Caco-2 (cell line): ENCODE measurements at places on chromosomes 3 and 15.
A peak's percentile ranks its signal among the peaks of the same experiment; 100 is the strongest.

GRCh38 chr3:191256405-191256804, 57.4 kb downstream of the OSTN start:
- no peak for DNase-seq

DNA sequence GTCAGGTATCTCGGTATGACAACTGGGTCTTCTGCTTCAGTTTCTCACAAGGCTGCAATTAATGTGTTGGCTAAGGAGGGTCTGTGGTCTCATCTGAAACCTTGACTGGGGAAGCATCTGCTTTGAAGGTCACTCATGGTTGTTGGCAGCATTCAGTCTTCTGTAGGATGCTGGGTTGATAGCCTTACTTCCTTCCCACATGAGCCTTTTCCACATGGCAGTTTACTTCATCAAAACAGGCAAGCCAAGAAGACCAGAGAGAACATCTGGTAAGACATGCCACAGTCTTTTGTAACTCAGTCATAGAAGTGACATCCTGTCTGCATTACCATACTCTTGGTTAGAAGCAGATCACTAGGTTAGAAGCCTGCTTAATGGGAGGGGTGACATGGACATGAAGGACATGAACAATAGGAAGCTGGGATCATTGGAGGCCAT, 49.5 kb downstream of the CMC1 start:
- no peak for DNase-seq

- no peak for DNase-seq
These were observed 14.3 kb downstream of the MEF2A start for GRCh38 chr15:99580076-99580475.

DNA sequence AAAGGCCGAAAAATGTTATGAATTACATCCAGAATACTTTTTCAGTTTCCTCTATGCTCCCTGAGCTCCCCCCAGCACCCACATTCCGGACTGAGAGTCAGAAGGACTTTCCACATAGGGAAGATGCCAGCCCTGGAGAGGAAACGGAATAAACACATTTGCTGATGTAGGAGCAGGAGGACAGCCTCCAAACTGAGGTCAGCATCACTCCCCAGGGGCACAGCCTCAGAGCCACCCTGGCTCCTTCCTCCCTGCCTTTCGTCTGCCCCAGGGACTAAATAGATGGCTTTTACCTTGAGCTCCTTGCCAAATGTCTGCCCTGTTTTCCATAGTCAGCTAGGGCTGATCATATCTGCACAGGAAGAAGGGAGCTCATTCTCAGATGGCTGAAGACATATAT, 22.6 kb upstream of the SLCO2A1 start:
- no peak for DNase-seq

DNA sequence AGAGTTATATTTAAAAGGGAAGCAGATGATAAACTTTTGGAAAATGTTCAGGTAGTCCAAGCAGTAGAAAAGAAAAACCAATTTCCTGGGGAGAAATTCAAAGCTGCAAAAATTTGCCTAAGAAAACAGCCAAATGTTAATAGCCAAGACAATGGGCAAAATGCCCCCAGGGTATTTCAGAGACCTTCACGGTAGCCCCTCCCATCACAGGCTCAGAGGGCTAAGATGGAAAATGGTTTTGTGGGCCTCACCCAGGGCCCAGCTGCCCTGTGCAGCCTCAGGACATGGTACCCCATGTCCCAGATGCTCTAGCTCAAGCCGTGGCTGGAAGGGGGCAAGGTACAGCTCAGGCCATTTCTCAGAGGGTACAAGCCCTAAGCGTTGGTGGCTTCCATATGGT, 391.0 kb downstream of the ZIC4 start:
- no peak for DNase-seq

DNA sequence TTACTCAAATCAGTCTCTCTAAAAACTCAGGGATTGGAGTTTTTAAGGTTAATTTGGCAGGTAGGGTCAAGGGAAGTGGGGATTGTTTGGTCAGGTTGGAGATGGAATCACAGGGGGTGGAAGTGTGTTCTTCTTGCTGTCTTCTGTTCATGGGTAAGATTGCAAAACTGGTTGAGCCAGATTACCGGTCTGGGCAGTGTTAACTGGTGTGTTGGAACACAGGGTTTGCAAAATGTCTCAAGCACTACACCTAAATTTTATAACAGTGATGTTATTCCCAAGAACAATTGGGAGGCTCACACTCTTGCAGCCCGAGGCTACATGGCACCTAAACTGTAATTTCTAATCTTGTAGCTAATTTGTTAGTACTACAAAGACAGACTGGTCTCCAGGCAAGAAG, 425.4 kb downstream of the PLOD2 start:
- no peak for DNase-seq

DNA sequence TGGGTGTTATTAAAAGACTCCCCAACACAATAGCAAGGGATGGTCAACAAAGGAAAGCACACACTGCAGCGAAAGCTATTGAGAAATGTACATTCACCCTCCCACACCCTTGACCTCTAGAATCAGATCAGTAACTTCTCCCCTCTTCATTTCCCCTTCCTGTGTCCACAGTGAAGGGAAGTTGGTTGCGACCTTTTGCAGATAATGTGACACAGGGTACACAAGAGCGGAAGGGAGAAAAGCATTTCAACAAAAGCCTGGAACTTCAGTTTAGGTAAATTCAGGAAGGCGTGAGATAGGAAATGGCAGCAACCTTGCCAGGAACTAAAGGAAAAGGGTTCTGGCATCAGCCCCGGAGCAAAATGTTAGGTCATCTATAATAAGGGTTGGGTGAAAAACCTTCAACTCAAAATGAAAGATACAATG, 899.8 kb downstream of the MCTP2 start:
- no peak for DNase-seq

DNA sequence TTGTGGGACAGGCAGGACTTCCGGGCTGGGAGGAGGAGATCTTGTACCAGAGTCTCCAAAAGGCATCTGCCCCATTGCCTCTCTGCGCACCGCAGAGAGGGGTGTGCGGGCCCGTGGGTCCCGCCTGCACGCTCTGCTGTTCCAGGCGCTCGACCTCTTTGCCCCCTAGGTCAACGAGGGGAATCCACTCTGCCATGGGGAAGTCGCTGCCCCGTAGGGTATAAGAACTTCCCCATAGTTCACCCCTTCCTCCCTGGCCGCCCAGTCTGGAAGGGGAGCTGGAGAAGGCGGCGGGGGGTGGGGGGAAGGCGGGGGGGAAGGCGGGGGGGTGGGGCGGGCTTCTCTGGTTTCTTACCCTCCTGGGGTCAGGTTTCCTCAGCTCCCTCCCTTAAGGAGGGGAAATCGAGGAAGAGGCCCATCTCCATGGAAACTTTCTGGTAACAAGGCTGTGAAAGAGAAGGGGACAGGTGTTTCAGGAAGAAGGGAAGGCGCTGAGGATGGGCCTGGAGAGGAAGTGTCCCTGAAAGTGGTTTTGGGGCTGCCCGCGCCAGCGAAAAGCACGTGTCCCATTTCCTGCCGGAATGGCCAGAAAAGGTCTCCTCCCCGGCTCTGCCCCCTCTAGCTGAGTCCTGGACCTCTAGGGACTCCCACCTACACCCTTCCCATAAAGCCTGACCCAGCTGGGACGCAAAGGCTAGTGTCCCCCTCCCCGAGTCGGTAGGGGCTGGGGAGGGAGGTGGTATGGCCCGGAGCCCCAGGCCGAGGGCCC, 27.5 kb downstream of the NR1I2 start:
- no peak for DNase-seq

- DNase-seq = no peak
These were observed 786.7 kb upstream of the CFAP20DC start for GRCh38 chr3:59836531-59836930.

GRCh38 chr15:45521596-45522327, 793 bp downstream of the SLC30A4 start:
- DNase-seq = peak; percentile 22

- no peak for DNase-seq
These were observed 90.2 kb downstream of the NTRK3 start for GRCh38 chr15:88166082-88166993.

DNA sequence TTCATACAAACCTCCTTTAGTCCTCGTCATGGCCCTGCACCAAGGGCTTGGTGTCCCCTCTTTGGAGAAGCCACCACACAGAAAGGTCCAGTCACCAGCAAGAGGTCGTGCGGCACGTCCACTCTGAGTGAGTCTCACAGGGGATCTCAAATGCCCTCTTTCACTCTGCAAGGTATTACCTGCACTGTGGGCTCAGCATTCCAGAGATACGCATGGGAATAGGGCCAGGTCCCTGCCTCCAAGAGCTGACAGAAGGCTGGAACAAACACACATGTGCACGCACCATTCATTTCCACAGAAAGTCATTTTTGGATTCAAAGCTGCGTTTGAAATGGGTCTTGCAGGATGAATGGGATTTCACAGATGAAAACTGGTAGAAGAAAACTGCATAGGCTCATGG, 50.4 kb upstream of the TJP1 start:
- no peak for DNase-seq

GRCh38 chr15:101447168-101447533, 42.4 kb downstream of the PCSK6 start:
- no peak for DNase-seq

DNA sequence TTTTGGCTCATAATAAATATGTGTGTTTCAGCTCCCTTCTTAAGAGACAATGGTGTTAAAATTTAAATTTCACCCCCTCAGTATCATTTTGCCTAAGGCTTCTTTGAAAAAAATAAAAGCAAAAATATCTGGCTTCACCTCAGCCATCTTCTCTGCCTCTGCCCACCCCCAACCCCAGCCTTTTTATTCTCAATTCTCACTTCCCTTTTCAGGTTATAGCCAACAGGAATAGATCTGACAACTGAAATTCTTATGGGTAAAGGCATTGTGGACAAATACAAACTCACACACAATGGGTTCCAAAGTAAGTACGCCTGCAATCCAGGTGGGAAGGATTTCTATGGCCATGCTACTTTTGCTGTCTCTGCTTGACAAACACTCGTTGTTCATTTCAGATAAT, 399.0 kb upstream of the ARRDC4 start:
- no peak for DNase-seq

- no peak for DNase-seq
These were observed 623.3 kb downstream of the PDCD6IP start for GRCh38 chr3:34421762-34422161.

DNA sequence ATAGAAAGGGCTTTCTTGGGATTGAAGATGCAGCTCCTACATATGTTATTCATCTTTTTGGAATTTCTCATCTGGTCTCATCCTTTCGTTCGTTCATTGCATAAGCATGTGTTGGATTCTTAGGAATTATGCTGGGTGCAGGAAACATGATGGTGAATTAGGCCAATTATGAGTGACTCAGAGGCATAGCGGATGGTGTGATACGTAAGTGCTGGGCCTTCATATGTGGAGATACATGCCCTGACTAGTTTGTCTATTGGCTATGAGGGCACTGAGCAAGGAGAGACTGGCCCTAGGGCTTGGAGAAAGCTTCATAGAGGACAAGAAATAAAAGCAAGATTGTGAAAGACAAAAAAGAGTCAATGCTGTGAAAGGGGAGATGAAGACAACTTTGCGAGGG, 235.1 kb downstream of the MYRIP start:
- DNase-seq = no peak

DNA sequence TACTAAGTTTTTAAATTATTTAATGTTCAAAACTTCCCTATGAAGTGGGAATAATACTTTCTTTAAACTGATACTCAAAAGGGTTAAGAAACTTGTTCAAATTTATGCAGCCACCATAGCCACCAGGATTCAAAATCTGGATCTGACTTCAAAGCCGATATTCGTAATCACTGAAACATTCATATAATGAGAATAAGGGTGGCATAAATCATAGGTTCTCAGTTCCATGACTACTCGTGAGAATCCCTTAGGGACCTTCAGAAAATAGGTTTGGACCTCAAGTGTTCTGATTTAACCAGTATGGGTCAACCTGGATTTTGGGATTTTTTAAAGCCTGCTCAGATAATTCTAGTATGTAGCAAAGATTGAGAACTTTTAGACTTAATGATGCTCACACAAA, 160.6 kb downstream of the RBMS3 start:
- DNase-seq = no peak

- DNase-seq = no peak
These were observed 120.4 kb upstream of the MEF2A start for GRCh38 chr15:99445272-99445850.

DNA sequence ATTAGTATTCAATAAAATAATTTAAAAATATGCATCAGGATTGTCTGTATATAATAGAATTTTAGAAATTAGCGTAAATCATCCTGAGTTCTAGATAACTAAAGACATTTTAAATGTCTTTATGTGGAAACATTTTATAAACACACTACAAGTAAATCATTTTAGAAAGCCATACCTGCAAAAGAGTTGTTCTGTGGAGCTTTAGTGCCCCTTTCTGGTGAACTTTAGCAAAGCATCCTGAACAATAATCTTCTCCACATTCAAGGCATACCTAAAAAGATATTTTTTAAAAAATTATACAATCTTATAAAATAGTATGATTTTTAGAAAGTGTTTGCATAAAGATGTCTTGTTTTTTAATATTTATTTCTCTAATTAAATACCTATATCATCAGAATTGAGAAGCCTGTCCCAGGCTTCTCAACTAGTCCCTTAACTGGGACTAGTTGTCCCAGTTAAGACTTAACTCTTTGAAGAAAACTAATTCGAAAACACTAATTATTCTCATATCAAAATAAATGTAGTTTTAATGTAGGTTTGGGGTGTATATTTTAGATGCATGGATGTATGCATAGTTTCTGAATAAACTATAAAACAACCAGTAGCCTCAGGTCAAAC, 29.7 kb downstream of the ZBBX start:
- DNase-seq = no peak

GRCh38 chr15:63243776-63244175, 33.6 kb upstream of the APH1B start:
- DNase-seq = no peak

- DNase-seq = no peak
These were observed 10.2 kb upstream of the DLG1 start for GRCh38 chr3:197308591-197308990.

DNA sequence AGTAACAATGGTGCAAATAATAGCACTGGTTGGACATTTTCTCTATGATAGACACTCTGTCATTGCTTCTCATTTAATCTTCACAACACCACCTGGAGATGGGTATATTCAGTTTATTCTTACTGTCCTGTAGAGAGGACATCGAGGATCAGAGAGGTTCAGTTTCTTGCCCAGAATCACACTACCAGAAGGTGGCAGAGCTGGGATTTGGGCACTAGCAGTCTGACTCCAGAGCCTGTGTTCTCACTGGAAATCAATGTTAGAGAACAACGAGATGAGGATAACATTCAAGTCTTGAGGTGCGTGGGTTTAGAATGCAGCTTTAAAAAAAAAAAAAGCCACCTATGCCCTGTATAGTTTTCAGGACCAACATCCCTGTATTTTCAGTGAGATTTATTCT, 127.8 kb downstream of the SYNPR start:
- DNase-seq = peak; percentile 6

GRCh38 chr15:38624244-38625205, 59.9 kb upstream of the RASGRP1 start:
- DNase-seq = peak; percentile 29

DNA sequence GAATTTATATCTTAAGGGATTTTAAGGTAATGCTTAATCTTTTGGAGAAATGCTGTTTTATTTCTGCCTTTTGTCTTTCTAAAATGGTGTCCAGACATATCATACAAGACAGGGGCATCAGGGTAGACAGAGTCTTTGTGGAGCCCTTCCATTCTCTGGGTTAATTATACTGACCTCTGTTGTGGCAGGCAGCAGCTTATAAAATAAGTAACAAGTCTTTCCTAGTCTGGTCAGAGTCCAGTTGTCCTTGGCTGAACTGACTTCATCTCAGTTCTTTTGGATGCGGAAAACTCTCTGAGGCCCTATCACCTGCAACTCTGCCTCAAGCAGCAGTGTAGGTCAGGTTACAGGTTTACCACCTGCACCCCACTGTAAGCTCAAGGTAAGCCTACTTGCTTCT, 19.2 kb downstream of the MYNN start:
- DNase-seq = no peak
